CD4-positive, alpha-beta T cell treated with Interleukin-15 for 1 hour (primary cell): ENCODE measurements at places on chromosomes 4 and X.
A peak's percentile ranks its signal among the peaks of the same experiment; 100 is the strongest.

- no peak for DNase-seq
These were observed 42.3 kb downstream of the SPATA4 start for GRCh38 chr4:176153124-176153523.

DNA sequence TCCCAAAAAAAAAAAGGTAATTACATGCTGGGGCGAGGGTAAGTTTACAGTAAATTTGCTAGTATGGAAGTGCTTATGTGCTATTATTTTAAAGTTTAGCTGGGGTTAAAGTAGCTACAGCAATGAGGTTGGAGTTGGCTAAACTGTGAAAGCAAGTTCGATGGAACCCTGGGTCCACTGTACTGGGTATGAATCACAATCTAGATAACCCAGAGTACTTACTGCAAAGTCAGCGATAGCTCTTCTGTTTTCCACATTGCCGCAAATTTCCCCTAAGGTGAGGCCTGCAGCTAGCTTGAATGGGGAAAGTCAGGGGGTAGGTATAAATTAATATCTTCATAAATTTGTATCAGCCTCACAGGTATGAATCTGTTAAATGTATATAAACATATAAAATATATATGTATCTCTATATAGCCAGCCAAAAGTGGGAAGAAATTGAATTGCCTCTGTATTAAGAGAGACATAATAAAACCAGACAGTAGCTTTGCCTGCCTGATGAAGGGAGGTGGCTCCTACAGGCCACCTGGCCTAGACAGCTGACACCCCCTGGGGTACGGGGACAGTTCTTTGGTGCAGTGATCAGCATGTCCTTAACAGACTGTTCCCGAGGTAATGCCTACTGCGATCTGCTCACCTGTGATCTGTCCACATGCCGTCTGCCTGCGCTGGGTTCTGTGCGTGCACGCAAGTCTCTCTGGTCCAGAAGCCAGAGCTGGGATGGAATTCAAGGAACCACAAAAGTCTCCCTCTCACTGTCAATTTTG is 30.6 kb downstream of the CLRN2 start:
- no peak for DNase-seq

GRCh38 chr4:16122308-16122711 is 38.5 kb upstream of the PROM1 start:
- no peak for DNase-seq

DNA sequence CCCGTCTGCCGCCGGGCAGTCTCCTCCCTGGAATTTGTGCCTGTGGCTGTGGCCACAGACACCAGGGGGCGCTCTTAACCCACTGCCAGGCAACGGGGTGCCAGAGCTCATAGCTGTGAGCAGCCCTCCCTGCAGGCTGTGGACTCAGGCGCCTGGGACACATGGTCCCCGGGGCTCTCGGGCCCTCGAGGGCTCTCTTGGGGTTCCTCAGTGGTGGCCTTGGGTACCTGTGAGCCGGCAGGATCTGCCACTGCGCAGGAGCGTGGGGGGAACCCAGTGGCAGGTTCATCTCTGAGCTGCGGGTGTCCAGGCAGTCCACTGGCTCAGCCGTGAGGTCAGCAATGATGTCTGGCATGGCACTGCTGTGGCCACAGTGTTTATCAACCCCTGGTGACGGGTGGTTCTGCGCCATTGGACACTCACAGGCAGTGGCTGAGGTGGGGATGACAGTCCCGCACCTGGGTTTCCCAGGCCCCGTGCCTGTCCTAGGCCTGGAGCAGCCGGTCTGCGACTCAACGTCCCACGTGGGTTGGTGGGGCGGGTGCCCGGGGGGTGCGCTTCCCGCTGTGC is 37.2 kb downstream of the PCGF3 start:
- DNase-seq: peak; percentile 67

DNA sequence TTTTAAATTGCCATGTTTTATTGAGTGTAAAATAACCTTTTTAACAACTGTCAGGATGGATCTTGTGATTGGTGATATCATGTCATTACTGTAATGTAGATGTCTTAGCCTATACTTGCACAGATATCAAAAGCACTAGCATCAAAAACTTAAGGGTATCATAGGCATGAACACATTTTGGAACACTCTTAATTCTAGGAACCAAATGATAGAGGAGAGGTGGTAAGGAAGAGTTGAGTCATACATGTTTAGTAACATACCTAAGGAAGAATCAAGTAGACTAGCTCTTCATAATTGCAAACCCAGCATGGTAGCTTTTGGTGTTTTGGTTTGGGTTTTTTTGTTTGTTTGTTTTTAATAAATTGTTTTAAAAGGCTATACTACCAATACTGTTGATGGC is 43.4 kb downstream of the SMARCAD1 start:
- DNase-seq: no peak

DNA sequence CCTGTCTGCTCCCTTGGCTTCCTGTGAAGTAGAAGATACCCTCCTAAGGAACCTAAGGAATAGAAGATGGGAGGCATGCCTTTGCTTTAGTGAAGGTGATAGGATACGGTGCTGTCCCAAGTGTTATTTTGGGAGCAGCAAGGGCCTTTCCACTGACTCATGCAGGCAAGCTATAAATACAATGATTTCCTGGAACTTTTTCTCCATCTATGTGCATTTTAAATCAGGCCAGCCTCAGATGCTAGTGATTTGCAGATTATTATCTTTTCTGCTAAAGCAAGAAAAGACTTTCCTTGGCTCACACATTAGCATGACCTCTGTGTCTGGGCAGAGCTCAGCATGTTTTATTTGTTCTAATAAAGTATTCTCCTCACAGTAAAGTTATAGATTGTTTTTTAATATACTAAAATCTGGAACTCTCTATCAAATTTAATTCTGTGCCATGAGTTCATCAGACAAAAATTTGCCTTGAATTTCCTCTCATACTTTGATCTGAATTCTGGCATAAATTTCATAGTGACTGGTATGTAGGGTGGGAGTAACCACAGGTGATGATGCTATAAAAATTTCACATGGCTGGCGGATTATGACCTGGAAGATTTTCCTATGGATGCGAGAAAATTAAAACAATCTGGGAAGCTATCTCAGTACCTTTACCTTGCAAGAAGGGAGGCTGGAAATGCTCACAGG is 131.7 kb downstream of the REPS2 start:
- DNase-seq: no peak

- no peak for DNase-seq
These were observed 960.3 kb downstream of the C4orf33 start for GRCh38 chr4:130056286-130056685.

- DNase-seq: no peak
These were observed 24.1 kb downstream of the CXCL8 start for GRCh38 chr4:73764513-73764912.

GRCh38 chr4:56995525-56995924 is 16.8 kb downstream of the POLR2B start:
- DNase-seq: no peak
